ENCODE measurements at places on chromosomes 7 and 10.

- no peak for DNase-seq
Observed at GRCh38 chr7:23696916-23697441, 13.0 kb upstream of the STK31 start.

GRCh38 chr10:129916506-129916995, 47.5 kb downstream of the EBF3 start:
- DNase-seq: no peak

- DNase-seq: no peak
Observed at GRCh38 chr10:30000802-30001571, 58.4 kb downstream of the JCAD start.

DNA sequence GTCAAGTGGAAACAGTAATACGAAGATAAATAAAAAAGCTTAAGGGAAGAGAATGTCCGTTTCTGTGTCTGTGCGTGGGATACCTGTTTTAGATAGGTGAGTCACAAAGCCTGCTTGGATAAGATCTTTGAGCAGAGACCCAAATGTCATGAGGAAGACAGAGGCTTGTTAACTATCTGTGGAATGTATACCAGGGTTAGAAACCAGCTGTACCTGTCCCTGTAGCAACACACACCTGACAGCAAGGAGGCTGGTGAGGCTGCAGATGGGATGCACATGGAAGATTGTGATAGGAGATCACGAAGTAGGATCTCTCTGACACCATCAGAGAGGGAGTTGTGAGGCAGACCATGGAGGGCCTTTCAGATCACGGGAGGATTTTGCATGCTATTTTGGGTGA, 105.3 kb downstream of the ARHGAP21 start:
- no peak for DNase-seq

DNA sequence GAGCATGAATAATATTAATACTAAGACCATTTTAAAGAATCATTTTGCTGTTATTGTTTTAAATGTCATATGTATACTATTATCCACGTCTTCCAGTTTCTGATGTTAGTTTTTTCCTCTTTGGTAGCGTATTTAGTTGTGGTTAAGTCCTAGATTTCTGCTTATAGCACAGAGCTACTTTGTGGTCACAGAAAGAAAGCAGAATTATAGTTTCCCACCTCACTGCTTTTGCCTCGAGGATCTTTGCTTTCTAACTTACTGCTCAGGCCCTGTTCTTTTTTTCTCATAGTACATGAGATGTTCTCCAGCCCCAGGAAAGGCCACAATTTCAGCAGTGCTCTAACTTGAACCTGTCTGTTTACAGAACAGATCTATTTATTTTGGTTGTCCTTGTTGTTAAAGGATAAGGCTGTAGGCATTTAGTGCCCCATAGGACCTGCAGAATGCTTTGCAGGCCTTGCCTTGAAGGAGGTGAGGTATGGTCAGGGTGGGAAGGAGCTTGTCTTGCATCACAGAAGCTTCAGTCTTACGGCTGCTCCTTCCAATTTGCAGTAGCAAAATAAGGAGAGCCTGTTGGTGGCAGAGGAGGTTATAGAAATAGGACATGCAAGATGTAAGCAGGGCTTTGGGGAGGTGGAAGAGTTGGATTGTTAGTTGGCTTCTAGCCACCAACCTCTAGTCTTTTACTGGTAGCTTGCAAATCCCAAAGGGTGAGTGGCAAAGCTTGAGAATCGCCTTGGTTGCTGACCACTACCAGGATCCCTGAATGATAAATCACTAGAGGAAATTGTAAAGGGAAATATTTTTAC, 129.1 kb downstream of the LRRC4 start:
- no peak for DNase-seq

Measured in caudate nucleus (tissue), 63 donors.